ENCODE measurements at places on chromosomes 12 and 14. TPM values are rescaled to one million over a fixed set of nuclear protein-coding genes. Genes with fewer than 3 reads are reported as not detected.

The CIROP gene
- total RNA-seq: not detected

The RHNO1 gene
- total RNA-seq: 5.5 TPM

DNA sequence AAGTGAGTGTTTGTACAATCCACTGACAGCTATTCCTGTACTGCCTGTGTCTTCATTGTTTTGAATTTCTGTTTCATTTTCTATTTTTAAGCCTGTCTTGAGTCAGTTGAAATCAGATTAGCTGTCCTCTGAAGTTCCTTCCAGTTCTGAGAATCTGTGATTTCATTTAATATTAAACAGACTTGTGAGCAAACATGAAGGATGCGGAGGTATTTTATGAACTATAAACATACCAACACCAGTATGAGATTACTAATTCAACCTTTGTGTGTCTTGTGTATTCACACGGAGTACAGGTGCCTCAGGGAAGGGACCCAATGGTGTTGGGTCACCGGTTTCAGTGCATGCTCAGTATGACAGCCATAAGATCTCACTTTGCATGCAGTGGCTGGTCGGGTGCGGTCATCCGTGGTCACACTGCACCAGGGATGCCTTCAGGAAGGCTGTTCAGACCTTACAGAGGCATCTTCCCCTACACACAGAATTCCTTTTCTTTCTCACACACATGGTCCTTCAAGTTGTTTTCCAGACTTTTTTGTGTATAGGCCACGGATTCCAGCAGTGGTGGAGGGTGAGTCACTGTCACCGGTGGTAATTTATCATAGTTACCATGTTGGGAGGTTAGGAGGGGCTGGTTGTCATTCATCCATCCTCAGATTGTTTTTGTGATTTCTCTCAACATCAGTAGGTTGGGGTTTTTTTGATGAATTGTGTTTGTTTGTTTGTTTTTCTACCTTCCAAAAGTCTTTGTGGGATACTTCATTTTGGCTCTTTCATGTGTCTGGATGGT lies 103.0 kb upstream of the SFSWAP start:
- DNase-seq: no peak

DNA sequence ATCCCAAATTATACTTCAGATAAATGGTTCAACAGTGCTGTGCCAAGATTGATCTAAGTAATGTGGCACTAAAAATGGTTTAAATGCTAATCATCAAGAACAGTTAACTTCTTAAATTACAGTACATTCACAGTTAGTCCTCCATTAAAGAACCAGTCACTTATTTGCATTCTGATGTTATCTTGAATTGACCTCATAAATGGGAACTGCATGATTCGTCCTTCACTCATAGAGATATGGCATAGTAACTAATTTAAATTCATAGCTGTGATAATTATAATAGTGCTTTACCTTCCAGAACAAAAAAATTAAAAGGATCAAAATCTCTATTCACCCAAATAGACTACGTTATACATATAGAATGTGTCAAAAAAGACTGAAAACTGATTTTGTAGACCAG lies 61.1 kb downstream of the COCH start:
- DNase-seq: no peak

DNA sequence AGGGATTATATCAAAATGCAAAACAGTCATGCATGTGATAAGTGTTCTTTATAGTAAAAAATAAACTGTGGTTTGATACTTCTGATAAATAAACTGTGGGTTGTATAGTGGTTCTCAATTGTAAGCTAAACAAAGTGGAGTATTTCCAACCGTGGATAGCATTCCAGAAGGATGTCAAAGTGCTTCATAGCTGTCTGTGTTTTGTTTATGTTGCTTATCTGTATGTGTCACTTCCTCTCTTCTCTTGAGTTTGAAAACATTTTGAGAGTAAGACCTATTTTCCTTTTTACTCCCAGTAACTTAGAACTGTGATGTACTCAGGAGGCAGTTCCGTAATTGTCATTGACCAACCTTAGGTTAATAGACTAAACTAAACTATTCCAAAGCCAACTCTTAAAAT lies 415.8 kb downstream of the TMTC2 start:
- DNase-seq: no peak

The DAO gene
- not detected for total RNA-seq

The LTB4R gene
- 16.7 TPM for total RNA-seq

The CABP1 gene
- total RNA-seq: 14.7 TPM

DNA sequence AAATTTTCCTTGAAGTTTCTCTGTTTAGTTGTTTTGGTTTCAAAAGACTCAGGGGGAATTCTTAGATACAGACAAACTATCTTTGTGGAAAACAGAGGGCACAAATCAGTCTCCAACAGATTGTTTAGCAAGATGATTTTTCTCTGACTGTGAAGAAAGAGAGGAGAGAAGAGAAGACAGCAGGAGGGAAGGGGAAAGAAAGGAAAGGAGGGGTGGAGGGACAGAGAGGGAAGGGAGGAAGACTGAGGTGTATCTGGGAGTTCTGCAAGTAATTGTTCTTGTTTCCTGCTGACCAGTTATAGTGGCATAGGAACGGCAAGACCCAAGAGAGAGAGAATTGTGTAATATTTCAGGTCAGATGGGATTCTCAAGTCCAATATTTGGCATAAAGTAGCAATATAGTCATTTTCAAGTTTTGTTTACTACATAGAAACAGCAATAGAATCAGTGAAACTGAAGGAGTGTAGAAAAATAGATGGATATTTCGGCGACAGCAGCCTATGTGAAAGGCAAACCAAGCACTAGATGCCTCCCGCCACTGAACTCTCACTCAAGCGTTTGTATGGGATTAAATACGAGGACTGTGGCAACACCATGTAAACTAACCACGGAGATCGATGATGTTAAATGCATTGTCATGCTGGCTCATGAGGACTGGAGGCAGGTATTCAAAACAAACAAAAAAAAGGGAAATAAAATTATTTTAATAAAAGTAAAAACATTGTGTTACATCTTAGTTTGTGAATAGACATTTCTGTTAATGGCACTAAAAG lies 342.5 kb downstream of the SLC16A7 start:
- no peak for DNase-seq

The GMFB gene
- 92.7 TPM for total RNA-seq

DNA sequence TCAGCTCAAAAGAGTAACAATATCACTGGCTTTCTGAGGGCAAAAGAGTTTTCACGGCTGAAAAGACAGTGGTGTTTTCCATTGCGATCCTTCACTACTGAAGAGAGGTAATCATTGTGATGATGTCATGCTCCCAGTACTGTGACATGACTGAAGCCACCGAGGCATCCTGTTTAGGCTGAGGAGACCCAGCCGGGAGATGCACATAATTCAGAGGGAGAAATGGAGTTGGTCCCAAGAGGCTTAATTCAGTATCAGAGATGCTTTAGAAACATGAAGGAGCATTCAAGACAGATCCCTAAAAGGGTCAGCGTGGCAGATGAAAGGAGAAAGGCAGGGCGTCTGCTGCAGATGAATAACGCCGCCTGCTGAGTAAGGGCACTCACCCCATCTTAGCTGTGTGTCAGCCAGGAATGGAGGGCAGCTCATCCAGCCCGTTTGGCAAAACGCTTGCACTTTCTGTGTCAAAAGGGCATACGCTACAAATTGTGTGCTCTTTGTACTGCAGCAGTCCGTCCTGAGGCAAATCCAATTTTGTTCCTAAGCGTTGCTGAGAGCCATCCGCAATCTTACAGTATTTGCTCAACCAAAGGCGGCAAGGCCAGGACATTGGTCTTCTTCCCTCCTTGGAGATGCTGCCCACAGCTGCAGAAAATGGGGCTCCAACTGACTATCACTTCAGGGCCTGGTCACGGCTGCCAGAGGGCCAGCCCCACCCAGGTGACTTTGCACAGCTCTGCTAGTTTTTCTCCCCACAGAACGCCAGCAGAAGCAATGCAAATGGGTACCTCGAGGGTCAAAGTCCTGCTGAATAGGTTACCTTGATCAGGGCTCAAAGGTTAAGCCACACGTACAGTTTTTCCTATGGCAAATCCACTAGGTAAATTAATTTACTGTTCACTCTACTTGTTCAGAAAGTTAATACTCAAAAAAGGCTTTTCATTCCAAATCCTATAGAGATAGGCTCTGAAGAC lies 23.5 kb downstream of the CCDC92 start:
- DNase-seq: no peak

- DNase-seq: no peak
Measured at GRCh38 chr14:71358209-71358931, 451.1 kb downstream of the PCNX1 start.

DNA sequence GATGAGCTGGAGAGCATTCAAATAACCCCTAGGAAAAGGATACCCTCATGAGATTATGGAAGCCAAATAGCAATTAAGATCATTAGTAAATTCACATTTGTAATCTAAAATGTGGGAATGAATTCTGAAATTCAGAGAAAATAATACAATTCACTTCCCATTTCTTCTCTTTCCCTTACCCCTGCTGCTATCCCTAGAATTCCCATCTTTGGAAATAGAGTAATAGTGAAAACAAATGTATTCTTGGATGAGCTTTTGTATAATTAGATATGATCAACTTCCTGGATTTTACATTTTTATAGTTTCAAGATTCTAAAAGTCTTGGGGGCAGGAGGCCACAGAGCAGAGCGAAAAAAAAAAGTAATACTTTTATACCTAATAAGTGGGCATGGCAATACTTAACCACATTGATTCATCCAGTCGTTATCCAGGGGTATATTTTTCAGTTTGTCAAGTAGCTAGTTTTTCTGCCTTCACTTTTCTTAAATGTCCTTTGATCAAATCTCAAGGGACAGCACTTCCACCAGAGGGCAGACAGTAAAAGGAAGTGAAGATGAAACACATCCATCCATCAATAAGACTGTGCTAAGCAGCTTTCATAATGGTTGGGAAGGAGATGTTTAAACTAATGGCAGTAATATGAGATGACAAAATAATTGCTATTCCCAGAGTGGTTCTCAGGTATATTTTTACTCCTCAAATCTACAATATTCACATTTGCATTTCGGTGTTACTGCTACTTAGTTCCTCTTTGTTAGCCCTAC lies 401.3 kb downstream of the DIO2 start:
- DNase-seq: no peak

- no peak for DNase-seq
Measured at GRCh38 chr12:62640910-62641448, 174.4 kb downstream of the MON2 start.

The VDR gene
- total RNA-seq: 5.8 TPM

GRCh38 chr12:111757361-111758119 lies 9.2 kb upstream of the ALDH2 start:
- DNase-seq: no peak

DNA sequence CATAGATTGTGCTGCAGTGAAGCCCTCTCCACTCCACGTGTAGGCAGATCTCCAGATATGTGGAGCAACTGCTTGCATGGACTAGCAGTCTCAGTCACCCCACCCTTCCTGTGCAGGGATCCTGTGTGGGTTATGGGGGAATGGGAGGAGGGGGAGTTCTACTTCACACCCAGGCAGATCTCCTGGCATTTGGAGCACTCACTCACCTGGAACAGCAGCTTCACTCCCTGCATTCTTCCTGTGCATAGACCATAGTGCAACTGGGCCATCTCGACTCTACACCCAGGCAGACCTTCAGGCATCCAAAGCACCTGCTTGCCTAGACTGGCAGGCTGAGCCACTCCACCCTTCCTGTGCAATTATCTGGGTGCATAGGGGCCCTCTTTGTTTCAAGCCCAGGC lies 96.0 kb upstream of the PCED1B start:
- no peak for DNase-seq

DNA sequence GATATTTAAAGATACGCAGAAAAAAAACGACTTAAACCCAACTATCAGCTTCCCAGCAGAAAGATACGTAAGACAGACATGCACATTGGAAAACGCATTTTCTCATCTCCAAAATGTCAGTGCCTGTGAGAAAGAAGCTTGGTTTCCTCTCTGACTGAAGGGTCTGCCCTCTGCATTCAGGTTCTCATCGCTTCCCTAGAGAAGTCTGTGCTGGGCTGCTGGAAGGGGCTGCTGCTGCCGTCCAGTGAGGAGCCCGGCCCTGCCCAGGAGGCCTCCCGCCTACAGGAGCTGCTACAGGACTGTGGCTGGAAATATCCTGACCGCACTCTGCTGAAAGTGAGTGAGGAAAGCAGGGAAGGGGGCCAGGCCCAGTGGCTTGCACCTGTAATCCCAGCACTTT lies 4.7 kb upstream of the PFDN5 start:
- no peak for DNase-seq

The LRRC43 gene
- 0.84 TPM for total RNA-seq

- DNase-seq: no peak
Measured at GRCh38 chr12:29722164-29722563, 61.6 kb downstream of the TMTC1 start.

DNA sequence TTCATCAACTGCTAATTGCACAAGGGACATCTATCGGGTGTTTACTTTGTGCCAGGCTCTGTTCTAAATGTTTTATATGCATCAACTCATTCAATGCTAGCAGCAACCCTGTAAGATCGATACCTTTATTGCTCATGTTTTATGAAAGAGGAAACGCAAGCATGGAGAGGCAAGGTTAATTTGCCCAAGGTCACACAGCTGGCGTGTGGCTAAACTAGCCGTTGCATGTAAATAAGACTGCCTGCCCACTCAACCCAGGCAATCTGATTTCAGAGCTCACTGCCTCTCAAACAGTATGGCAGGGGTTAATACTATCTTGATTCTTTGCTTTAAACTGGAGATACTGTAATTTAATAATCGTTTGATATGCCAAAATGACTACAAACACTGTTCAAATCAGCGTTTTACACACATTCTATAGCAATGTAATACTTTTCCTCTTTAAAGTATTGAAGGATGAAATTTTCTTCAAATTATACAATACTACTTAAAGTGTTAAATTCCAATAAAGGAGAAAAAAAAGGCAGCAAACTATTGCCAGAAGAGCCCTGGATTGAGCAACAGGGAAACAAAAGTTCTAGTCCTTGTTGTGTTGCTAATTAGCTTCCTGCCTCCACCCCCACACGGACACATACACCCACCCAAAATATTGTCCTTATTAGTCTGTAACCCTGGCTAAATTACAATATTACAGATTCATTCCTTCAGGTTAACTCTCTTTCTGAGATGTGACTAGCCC lies 39.1 kb upstream of the DHRS7 start:
- no peak for DNase-seq

- DNase-seq: no peak
Measured at GRCh38 chr12:104649217-104649824, 192.6 kb downstream of the CHST11 start.

The SLC38A4 gene
- 0.31 TPM for total RNA-seq

The MFAP5 gene
- total RNA-seq: 232 TPM

GRCh38 chr12:44571006-44571550 lies 305.0 kb downstream of the NELL2 start:
- no peak for DNase-seq

GRCh38 chr14:90354551-90355298 lies 23.0 kb upstream of the NRDE2 start:
- no peak for DNase-seq

DNA sequence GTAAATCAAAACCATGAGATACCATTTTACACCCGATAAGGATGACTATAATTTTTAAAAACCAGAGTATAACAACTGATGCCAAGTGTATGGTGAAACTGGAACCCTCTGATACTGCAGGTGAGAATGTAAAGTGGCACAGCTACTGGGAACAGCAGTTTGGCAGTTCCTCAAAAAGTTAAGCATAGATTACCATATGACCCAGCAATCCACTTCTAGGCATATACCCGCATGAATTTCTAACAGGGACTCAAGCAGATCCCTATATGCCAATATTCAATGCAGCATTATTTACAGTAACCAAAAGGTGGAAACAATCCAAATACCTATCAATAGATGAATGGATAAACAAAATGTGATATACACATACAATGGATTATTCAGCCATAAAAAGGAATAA lies 57.4 kb downstream of the BAZ1A start:
- no peak for DNase-seq

The LALBA gene
- total RNA-seq: not detected

- no peak for DNase-seq
Measured at GRCh38 chr14:53148671-53149070, 4.5 kb downstream of the DDHD1 start.

The TBX5 gene
- not detected for total RNA-seq

The OASL gene
- 3.3 TPM for total RNA-seq
